ENCODE measurements at places on chromosomes 12 and 14. TPM values are rescaled to one million over a fixed set of nuclear protein-coding genes. Genes with fewer than 3 reads are reported as not detected.

GRCh38 chr14:92425101-92425500 lies 88.5 kb upstream of the RIN3 start:
- DNase-seq: no peak

DNA sequence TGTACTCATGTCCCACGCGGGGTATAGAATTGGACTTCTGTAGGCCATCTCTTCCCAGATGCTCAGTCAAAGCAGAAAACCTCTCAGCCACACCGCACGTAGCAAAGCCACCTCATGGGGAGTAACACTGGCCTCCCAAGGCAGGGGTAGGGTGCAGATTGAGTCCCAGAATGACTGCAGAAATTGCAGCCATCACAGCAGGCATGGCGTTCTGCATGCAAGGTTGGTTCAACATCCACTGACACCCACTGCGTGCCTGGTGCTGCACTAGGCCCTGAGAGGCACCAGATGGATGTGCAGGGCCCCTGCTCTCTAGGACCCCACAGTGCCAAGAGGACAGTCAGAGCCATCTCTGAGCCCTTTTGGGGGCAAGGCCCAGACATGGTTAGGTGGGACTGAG lies 39.9 kb downstream of the RAB35 start:
- no peak for DNase-seq

KCNC2 gene
- not detected for total RNA-seq

DNA sequence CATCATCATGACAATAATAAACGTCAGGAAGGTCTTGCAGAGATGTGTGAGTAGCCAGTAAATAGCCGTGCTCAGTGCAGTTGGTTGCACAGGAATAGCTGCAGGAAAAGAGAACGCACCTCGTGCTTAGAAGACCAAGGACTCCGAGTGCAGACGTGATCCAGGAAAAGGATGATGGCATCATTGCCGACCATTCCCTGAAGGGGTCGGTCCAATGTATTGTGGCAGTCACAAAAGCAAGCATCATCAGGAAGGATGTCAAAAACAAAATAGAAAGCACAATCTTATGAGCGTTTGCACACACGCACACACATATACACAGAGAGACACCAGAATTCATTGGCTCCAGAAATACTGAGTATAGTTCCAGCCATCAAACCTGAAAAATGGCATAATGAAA lies 12.8 kb downstream of the DUSP6 start:
- DNase-seq: no peak

TMEM253 gene
- total RNA-seq: not detected

VRTN gene
- total RNA-seq: not detected

SOX5 gene
- total RNA-seq: 0.50 TPM

DNA sequence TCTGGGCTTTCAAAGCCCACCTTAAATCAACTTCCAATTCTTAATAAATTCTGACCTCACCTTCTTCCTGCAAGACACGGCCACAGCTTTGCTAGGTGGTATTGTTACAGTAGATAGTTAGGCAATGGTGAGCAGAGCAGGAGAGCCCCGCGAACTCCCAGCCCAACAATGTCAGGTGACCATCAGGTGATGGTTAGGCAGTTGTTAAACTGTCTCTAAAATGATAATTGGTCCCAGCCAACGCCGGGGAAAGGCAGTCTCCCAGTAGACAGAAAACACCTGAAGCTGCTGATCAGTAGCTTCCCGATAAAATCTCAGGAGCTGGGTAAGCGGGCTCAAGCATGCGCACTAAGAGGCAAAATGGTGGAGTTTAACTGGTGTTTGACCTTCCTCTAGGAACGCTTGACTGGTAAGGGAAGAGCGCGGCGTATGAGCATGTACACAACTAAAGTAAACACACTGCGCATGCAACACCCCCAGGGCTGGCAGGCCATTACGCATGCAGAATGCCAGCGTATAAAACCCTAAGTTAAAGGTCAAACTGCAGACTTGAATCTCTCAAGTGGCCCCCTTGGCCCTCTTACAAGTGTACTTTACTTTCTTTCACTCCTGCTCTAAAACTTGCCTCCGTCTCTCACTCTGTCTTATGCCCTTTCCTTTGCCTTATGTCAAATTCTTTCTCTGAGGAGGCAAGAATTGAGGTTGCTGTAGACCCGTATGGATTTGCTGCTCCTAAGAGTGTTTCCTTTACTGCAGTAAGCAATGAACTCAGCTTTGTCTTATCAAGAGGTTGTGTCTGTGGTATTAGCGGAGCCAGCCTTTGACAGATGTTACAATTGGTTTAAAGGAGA lies 113.5 kb downstream of the C12orf75 start:
- no peak for DNase-seq
